ENCODE measurements at places on chromosomes 13 and 19. TPM values are rescaled to one million over a fixed set of nuclear protein-coding genes. Genes with fewer than 3 reads are reported as not detected.

GRCh38 chr13:76677043-76677442, 209.2 kb downstream of the KCTD12 start:
- no peak for DNase-seq

Gene C19orf85
- not detected for total RNA-seq

Gene ZNF254
- total RNA-seq: 14.9 TPM

DNA sequence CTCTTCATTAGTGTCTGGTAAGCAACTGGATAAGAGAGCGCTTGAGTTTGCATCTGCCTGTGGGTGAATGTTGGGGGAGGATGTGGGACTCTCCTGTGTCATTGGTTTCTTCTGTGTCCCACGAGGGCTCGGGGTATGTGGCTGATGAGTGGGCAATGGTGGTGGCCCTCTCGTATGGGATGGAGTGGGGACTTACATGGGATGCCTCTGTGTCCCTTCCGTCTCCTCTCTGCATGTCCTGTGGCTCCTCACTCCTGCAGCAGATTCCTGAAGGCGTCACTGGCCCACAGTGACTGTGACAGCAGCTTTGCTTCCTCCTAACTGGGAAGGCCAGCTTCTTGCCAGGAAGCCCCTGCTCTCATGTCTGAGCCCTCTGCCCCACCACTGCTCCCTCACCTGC, 2.6 kb upstream of the LRP3 start:
- DNase-seq: no peak

Gene SKA3
- 10.1 TPM for total RNA-seq

DNA sequence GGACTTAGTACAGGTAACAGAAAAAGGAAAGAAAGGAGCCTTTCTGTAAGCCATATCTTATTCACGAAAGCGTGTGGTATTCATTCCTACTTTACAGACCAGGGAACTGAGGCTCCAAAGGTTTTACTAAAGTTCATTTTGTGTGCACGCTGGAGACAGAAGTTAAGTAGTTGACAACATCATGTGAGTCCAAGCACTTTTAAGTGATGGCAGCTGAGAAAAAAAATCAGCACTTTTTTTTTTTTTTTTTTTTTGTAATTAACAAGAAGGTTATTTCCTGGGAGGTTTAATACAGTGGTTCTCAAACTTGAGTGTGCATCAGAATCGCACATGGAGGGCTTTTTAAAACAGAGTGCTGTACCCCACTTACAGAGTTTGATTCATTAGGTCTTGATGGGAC, 2.0 kb downstream of the DNAJC3 start:
- no peak for DNase-seq

Gene KCNN4
- total RNA-seq: 8.8 TPM

Gene SLC25A30
- total RNA-seq: 9.7 TPM

GRCh38 chr13:102902789-102903347, 57.0 kb downstream of the ERCC5 start:
- no peak for DNase-seq

DNA sequence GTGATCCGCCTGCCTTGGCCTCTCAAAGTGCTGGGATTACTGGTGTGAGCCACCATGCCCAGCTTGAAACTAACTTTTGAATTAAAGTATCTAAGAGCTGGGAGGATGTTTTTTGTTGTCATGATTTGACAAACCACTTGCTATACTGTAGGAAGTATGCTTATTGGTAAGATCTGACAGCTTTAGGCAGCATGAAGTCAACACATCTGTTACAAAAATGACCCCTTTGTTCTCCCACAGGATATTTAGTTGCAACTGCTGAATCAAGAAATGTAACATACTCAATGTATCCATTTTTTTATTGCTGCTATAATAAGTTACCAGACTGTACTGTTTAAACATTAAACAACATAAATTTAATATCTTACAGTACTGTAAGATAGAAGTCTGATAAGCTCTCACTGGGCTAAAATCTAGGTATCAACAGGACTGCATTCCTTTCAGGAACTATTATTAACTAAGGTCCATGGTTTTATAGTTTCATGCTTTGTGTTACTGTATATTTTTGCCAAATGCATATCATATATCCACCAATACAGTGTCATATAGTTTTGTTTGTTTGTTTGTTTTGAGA, 22.8 kb upstream of the LRP3 start:
- no peak for DNase-seq

- no peak for DNase-seq
Measured at GRCh38 chr19:55481794-55482155, 3.2 kb upstream of the NAT14 start.

Gene LYL1
- total RNA-seq: 3.3 TPM

- no peak for DNase-seq
Measured at GRCh38 chr19:29375429-29376119, 150.2 kb upstream of the VSTM2B start.

Gene RPL13A
- 2,967 TPM for total RNA-seq

GRCh38 chr13:72293206-72293605, 426.2 kb upstream of the DACH1 start:
- DNase-seq: no peak

DNA sequence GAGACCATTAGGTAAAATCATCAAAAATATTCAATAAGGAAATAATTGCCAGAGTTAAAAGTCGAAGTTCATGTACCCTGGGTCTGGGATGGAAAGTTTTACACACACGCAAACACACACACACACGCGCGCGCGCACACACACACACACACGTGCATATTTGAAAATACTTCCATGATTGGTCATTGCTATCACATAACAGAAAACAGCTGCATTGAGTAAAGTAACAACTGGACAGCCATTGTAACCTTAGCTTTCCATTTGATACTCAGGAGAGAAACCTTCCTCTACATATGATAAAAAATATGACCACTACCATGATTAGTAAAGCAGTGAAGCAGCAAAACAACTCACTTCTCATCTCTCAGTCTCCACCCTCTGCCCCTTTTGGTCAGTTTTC, 490.0 kb upstream of the SGCG start:
- no peak for DNase-seq

- no peak for DNase-seq
Measured at GRCh38 chr13:34933349-34933748, 8.7 kb upstream of the NBEA start.

- no peak for DNase-seq
Measured at GRCh38 chr13:107284173-107284572, 716.2 kb upstream of the ARGLU1 start.

Gene SIGLEC12
- total RNA-seq: not detected

- no peak for DNase-seq
Measured at GRCh38 chr19:36215276-36216123, 594 bp downstream of the ZNF146 start.

DNA sequence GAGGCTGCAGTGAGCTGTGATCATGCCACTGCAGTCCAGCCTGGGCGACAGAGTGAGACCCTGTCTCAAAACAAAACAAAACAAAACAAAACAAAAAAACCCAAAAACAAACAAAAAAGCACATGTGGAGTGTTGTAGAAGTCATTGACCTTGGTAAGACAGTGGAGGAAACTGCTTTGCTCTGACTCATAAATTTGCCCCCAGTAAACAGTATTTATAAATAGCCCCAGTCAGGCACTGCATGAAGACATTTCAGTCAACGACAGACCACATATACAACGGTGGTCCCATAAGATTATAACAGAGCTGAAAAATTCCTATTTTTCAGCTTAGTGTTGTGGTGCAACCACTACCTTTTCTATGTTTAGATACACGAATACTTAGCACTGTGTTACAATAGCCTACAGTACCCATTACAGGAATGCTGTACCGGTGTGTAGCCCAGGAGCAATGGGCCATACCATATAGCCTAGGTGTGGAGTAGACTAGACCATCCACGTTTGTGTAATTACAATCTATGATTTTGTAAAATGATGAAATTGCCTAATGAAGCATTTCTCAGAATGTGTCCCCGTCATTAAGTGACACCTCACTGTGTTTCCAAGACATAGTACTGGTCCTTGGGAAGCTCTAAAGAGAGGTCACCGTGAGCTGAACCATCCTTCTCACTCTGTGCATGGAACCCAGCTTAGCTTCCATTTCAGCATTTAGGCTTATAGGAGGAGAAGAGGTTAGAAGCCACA, 1.1 kb downstream of the ARL11 start:
- DNase-seq: no peak

- DNase-seq: no peak
Measured at GRCh38 chr19:57633832-57634131, 814 bp downstream of the ZNF211 start.

DNA sequence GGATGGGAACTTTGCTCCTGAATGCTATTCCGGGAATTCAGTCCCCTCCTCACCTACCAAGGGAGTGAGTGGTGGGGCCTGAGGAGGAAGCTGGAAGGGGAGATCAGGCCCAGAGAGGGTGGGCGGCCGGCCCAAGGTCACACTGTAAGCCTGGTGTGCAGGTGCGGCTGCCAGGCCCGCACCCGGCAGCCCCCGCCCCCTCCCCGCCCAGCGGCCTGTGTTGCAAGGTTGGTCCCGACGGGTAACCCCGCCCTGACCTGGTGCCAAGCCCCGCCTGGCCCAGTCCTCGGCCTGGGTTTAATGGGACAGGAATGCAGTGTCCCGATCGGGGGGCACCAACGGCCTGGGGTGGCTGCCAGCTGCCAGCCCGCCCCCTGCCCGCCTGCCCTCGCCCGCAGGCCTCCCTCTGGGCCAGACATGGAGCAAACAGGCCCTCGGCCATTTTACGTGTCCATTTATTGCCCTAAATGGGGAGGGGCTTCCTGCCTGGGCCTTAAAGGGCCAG, 5.5 kb downstream of the ZBTB7A start:
- DNase-seq: no peak

Gene IL12RB1
- 0.07 TPM for total RNA-seq

GRCh38 chr13:56659041-56659471, 481.7 kb upstream of the PRR20A start:
- no peak for DNase-seq

Gene PDX1
- total RNA-seq: not detected

Gene SPACA4
- total RNA-seq: not detected

Gene PNMA8C
- 0.27 TPM for total RNA-seq

Gene RGS9BP
- total RNA-seq: 0.21 TPM

- no peak for DNase-seq
Measured at GRCh38 chr19:42090672-42091071, 14.7 kb downstream of the ZNF574 start.

DNA sequence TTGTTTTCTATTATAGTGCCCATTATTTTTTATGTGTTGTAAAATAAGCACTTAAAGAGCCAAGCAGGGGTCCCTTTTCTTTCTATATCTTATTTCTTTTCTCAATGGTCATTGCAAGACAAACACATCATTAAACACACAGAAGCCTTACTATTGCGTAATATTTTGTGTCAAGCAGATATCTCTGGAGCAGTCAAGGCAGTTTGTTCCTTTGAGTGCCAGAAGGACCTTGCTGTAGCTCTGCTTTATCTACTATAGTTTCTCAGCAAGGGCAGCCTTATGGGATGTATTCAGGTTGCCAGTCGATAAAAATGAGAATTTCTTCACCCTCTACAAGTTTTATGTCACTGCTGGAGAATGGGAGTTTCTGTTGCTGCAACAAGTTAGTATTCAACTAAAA, 319.3 kb downstream of the TDRD3 start:
- no peak for DNase-seq

Gene PSG1
- total RNA-seq: not detected

GRCh38 chr13:75766636-75767035, 130.5 kb downstream of the LMO7 start:
- DNase-seq: no peak

DNA sequence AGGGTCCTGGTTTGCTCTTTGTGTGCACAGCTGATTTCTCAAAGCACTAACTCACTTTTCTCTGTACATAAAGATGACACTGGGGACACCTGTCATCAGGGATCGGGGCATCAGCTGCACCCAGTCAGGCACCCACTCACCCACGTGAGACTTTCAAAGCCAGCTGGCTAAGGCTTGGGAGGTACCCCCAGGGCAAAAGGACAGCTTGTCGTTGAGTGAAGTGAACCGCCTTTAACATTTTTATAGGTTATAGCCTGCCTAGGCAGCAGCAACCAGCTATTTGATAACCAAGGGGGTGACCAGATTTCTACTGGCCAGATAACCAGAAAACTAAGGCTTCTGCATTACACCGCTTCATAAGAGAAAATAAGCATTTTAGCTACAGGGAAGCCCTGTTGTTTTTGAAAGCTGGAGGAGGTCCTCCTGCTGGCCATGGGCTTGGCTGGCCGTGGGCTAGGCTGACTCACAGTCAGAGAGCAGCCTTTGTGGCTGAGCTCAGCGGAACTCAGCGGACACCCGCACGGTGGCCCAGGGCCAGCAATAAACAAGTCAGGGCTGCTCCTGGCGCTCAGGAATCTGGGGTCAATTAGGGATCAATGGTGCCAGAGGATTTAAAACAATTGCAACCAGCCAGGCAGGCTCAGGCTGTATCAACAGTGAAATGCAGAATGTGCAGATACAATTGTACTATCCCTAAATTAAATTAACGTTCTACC, 57.1 kb downstream of the ALOX5AP start:
- peak; percentile 84 for DNase-seq

Gene TYROBP
- total RNA-seq: 1.1 TPM

DNA sequence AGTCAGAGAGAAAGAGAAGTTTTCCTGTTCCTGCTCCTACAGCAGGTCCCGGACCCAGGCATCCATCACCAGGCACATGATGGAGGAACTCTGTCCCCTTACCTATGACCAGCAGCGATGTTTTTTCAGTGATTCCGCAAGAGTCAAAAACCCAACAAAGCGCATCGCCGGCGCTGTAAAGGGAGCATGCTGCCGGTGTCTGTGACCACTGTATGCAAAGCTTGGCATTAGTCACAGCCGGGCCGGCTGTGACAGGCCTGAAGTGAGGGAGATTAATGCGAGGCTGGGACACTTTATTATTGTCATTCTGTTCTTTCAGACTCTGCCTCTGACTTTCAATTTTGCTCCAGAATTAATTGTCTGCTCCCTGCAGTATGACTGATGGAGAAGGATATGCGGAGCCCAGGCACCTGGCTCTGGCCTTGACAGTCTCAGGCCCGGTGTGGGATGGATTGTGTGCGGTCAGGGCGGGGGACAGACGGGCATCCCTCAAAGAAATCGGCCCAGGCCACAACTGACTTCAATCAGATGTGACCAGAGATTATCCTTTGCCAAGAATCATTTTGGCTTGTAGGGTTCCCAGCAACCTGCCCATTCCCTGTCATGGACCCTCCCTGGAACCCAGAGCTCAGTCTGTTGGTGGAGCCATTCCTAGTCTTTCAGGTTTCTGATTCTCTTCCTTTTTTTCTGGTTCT, 462.0 kb upstream of the ZNF507 start:
- peak; percentile 5 for DNase-seq

- DNase-seq: no peak
Measured at GRCh38 chr19:11106477-11106876, 17.2 kb downstream of the LDLR start.

DNA sequence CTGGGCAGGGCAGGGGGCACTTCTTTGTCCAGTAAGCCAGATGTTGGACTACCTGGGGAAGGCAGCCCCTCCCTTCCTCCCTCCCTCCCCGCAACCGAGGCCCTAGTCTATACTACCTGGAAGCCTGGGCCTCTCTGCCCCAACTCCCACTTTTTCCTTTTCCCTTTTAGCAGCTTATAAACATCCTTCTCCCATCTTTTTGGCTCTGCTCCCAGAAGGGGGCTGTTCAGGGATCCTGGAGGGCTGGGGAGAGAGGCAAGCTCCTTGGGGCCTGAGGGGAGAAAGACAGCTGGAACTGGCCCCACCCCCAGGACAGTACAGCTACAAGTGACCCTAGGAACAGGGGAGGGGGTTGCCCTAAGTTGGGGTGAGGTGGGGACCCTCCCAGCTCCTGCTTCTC, 44.9 kb downstream of the LYL1 start:
- DNase-seq: no peak

- no peak for DNase-seq
Measured at GRCh38 chr13:61477619-61478018, 62.0 kb upstream of the PCDH20 start.
